ENCODE measurements at places on chromosomes 7 and 10.

- no peak for DNase-seq
These were observed 88.0 kb downstream of the MDFIC start for GRCh38 chr7:115009736-115010440.

GRCh38 chr10:59698326-59698725 lies 11.3 kb downstream of the SLC16A9 start:
- DNase-seq, result no peak

DNA sequence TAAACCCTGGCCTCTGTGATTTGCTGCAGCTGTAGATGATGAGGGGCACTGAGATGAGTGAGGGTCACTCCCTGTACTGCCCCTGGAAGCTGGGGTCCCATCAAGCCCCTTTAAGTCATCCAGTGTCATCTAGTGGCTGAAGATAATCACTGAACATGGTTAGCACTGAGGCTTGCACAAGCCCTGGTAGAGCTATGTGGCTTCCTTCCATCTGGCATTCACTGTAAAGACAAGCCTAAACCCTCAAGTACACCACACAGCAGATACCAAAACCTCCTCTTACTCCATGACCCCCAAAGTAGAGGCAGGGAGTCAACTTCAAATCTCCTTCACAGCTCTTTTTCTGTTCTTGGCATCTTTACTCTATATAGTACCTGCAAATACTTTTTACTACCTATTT lies 72.7 kb upstream of the MRLN start:
- DNase-seq, result no peak

- DNase-seq, result no peak
These were observed 17.2 kb upstream of the NME8 start for GRCh38 chr7:37831244-37831643.

- no peak for DNase-seq
These were observed 303.4 kb downstream of the PCLO start for GRCh38 chr7:82859106-82859850.

- DNase-seq, result no peak
These were observed 196.6 kb upstream of the PLPP4 start for GRCh38 chr10:120260456-120260855.

DNA sequence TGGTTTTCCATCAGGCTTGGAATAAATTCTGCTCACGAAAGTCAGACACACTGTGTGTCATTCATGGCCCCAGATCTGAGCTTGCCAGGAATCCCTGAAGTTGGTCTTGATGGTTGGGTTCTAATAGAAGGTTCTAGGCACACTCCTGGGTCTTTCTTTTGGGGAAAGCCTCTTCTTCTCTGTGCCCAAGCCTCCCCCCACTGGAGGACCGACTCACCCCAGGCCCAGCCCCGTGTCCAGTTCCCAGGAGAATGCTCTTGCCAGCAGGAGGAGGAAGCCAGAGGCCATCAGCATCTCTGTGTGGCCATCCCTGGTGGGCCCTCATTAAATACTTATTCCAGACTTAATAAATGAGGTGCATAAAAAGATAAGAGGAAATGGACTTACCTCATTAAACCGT lies 548.0 kb downstream of the TCERG1L start:
- no peak for DNase-seq

Measured in NCI-H146 (cell line).